ENCODE measurements at places on chromosomes 5 and 9.

GRCh38 chr5:96483878-96484277, 50.8 kb upstream of the PCSK1 start:
- DNase-seq = no peak

- no peak for DNase-seq
Observed at GRCh38 chr5:22650511-22650910, 202.6 kb downstream of the CDH12 start.

- no peak for DNase-seq
Observed at GRCh38 chr5:58300346-58300895, 159.5 kb downstream of the PLK2 start.

- DNase-seq = no peak
Observed at GRCh38 chr5:82730913-82731312, 346.3 kb downstream of the TMEM167A start.

- DNase-seq = no peak
Observed at GRCh38 chr5:7548596-7548995, 152.7 kb downstream of the ADCY2 start.

DNA sequence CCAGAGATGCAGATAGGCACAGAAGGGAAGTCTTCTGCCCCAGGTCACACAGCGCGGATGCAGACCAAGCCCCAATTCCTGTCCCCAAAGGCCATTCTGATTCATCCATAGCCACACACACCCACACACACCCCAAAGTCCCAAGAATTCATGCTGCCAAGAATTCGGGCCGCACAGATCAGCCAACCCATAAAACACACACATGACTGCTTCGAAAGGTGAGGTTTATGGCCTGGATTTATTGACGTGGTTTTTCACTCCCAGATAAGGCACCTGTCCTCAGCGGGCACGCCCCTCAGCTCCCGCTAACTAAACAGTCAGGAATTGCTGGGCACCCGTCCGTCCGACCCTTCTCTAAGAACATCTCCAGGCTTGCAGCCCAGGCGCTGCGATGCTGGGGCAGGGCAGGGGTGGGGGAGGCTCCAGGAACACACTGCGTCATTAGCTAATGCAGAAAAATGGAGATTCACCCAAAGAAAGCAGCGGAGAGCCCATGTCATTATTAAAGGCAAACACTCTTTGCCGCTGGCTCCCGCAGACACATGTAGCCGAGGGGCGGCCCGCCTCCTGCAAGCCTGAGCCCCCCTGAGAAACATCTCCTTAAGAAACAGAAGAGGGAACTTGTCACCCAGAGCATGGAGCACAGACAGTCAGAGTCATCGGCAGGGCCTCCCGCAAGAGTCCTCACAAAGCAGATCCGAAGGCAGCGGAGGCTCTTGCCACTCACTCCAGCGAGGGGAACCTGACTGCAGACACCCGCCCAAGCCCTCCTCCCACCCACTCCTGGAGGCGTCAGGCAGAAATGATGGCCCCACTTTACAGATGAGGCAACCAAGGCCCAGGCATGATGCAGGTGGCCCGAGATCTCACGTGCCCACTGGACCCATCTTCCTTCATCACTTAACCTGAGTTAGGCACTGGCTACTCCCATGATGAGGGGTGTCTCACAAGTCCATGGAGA, 19.9 kb downstream of the VAV2 start:
- no peak for DNase-seq

GRCh38 chr9:100499460-100499859, 26.5 kb downstream of the TMEFF1 start:
- DNase-seq = no peak

DNA sequence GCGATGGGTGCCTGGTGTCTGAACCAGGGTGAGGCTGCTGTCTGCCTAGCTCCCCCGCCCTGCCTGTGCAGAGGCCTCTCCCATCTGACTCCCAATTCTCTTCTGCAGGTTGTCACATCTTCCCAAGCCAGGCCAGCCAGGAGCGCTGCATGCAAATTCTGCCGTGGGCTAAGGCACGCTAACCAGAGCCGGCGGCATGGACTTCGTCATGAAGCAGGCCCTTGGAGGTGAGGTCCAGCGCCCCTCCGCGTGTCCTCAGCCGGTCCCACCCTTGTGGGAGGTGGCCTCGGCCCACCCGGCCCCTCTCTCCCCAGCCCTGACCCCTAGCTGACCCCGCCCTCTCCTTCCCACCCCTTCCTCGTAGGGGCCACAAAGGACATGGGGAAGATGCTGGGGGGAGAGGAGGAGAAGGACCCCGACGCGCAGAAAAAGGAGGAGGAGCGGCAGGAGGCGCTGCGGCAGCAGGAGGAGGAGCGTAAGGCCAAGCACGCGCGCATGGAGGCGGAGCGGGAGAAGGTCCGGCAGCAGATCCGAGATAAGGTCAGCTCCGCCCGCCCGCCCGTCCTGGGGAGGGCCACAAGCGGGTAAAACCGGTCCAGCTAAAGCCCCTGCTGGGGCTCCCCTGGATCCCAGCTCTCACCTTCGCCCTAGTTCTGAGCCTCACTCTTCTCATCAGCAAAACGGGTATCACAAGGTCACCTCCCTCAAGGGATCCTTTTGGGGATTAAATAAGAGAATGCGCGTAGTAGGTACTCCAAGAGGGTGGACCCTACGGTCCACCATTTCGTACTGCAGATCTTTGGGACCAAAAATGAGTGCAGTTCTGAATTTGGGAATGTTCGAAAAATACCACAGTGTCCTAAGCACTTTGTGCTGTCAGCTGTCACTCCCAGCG, 7.4 kb downstream of the CPLX2 start:
- DNase-seq = no peak

DNA sequence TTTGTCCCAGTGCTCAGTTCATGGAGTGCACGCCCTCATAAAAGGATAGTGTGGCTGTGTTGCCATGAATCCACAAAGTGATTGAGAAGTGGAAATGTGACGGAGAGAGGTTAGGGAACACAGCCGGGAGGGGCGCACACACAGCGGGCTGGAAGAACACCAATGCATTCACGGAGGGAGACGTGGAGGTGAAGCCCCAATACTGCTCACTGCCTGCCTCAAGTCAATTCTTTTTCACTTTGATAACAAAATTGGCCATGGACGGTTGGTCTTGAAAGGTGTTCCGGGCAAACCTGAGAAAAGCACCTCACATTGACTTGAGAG, 424.1 kb downstream of the MED10 start:
- DNase-seq = no peak

DNA sequence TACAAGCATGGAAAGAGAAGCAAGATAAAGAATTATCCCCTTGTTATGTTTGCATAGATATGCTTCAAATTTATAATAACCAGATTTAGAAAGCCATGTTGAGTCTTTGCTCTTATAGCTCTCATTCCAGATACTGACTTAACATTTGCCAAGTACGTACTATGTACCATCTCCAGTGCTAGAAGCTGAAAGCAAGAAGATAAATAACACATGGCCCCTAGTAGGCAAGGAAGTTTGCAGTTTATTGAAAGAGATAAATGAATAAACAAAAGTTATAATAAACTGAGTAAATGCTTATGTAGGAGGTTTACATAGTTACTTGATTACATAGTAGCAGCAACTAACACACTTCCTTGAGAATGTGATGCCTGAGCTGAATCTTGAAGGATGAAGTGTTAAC, 628.4 kb downstream of the HINT1 start:
- no peak for DNase-seq

DNA sequence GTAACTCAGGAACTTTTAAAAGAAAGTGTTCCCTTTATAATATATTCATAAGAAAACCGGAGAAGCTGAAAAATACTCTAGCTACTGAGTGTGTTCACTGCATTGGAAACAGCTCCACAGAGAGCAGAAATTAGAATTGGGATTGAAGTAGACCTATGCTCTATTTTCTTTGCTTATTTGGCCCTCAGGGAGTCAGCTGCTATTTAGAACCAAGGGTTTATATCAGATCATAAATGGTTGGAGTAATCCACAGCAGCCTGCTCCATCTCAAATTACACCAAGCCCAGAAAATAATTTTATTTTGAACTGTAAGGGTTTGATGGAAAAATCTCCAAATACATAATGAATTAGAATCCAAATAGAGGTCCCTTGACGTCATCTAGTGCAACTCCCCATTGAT, 202.6 kb downstream of the ADAMTSL1 start:
- DNase-seq = no peak

- DNase-seq = no peak
Observed at GRCh38 chr9:36318212-36318802, 60.1 kb upstream of the GNE start.

DNA sequence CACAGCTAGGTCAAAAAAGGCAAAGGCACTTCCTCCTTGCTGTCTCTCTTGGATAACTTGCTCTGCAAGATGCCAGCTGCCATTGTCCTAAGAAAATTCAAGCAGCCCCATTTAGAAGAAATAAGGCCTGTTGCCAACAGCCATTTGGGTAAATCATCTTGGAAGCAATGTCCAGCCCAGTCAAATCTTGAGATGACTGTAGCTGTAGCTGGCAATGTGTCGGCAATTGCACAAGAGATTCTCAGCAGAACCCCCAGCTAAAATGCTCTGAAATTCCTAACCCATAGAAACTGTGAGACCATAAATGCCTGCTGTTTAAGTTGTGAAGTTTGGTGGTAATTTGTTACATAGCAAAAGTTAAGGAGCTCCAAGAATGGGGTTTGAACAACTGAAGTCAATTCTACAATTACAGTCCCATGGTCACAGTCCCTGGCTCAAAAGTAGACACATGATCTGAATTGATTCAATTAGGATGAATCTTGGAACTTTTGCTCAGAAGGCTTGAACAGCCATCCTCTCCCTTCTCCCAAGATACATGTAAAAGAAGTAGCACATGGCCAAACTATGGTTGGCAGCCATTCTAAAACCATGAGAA, 151.1 kb downstream of the MPDZ start:
- DNase-seq = no peak

GRCh38 chr9:105082843-105083242, 154.9 kb upstream of the ABCA1 start:
- DNase-seq = no peak

DNA sequence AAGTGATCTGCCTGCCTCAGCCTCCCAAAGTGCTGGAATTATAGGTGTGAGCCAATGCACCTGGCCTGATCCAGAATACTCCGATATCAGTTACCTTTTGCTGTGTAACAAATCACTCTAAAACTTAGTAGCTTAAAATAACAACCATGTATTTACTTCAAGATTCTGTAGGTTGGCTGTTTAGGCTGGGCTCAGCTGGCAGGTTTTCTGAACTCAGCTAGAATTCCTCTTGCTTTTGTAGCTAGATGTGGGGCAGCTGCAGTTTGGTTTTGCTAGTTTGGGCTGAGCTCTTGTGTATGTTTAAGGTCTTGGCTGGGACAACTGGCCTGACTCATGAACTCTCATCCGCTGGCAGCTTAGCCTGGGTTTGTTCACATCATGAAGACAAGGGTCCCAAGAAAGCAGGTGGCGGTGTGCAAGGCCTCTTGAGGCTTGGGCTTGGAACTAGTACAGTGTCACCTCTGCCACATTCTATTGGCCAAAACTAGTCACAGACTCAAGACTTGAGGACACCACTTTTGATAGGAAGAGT, 138.3 kb upstream of the SHB start:
- no peak for DNase-seq

DNA sequence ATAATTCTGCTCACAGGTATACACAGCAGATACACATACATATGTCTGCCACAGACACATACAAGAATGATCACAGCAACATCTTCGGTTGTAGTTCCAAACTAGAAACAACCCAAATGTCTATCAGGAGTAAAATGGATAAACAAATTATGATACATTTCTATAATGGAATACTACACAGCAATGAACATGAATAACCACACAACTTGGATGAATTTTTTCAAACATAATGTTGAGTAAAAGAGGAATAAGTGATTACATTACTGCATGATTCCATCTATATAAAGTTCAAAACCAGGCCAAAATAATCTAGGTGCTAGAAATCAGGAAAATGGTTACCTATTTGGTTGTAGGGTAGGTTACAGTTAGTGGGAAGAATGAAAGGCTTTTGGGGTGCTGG, 4.6 kb upstream of the EGFLAM start:
- no peak for DNase-seq

- DNase-seq = no peak
Observed at GRCh38 chr9:110691002-110691549, 22.5 kb downstream of the MUSK start.

DNA sequence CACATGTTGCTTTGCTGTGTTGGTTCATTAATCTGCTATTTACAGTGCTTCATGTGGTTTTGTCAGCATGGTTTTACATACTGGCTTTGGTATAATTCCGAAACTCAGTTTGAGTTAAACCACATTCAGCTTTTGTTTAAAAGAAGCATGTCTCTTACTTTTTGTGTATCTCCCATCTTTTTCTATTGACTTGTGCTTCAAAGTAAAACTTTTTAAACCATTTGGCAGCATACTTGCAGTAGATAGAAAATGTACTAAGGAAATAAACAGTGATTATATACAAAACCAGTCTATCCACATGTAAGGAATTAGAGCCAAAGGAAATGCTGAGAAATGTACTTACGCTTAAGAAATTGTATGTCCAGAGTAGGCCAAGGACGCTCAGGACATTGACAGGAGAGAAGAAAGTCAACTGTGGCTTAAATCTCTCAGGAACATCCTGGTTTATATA, 286.9 kb downstream of the ARHGEF28 start:
- DNase-seq = no peak

DNA sequence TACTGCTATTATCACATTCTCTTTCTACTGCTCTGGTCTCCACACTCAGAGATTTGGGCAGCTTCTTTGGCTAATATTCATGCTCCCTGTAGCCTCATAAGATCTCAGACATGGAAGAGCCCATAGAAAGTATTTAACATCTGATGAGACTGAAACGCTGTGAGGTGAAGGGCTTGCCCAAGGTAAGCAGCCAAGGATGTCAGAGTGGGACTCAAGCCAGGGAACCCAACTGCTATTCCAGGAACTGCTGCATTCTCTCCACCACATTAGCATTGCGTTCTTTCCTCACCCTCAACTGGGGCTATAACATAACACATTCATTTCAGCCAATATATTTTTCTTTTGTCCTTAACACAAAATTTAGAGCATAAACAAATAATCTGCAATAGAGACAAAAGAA, 3.8 kb downstream of the ADRB2 start:
- DNase-seq = no peak

DNA sequence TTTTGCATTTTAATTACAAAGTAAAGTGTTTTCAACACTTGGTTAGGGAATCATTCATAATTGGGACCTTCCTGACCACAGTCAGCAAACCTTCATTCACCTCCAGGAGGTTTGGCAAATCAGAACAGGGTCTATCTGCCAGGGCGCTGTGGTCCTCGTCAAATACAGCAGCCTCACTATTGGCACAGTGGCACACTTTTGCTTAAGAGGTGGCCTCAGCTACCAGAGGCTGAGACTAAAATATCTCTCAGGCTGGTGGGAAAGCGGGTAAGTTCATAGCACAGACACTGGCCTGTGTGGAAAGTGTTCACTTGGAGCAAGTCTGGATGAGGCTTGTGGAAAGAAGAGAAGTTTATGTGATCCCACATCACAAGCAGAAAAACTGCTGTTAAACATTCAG, 268.6 kb upstream of the DAPK1 start:
- no peak for DNase-seq

DNA sequence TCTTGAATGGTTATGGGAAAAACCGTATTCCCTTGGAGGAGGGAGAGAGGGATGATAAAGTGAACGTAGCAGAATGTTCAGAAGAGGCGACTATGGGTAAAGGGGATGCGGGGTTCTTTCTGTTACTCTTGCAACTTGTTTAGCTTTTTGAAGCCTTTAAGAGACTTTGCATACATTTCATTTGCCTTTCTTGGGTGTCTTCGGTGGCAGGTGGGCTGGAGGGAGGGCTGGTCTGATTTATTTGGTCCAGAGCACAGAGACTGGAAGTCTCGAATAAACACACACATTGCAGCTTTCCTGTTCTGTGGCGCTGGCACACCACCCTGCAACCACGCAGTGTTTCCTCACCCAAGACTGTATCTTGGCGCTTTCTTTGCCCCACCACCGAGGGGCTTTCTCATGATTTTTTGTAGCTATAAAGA, 23.2 kb downstream of the TTF1 start:
- DNase-seq = no peak

- DNase-seq = no peak
Observed at GRCh38 chr5:43771611-43772031, 168.6 kb downstream of the NNT start.

All from stimulated activated CD4-positive, alpha-beta T cell treated with anti-CD3 and anti-CD28 coated beads, TNF-alpha, amount 100 ng/mL, for 48 hours (primary cell).